Astrocyte of the cerebellum (primary cell): ENCODE measurements at places on chromosomes 3 and 15.
A peak's percentile ranks its signal among the peaks of the same experiment; 100 is the strongest.

GRCh38 chr15:82698711-82699345, 10.8 kb downstream of the AP3B2 start:
- no peak for DNase-seq

GRCh38 chr3:55968331-55968730, 481.2 kb upstream of the WNT5A start:
- peak; percentile 55 for DNase-seq

GRCh38 chr3:12933901-12934300, 92.5 kb upstream of the RPL32 start:
- no peak for DNase-seq

- no peak for DNase-seq
Measured at GRCh38 chr3:118900737-118901525, 133.7 kb downstream of the IGSF11 start.

DNA sequence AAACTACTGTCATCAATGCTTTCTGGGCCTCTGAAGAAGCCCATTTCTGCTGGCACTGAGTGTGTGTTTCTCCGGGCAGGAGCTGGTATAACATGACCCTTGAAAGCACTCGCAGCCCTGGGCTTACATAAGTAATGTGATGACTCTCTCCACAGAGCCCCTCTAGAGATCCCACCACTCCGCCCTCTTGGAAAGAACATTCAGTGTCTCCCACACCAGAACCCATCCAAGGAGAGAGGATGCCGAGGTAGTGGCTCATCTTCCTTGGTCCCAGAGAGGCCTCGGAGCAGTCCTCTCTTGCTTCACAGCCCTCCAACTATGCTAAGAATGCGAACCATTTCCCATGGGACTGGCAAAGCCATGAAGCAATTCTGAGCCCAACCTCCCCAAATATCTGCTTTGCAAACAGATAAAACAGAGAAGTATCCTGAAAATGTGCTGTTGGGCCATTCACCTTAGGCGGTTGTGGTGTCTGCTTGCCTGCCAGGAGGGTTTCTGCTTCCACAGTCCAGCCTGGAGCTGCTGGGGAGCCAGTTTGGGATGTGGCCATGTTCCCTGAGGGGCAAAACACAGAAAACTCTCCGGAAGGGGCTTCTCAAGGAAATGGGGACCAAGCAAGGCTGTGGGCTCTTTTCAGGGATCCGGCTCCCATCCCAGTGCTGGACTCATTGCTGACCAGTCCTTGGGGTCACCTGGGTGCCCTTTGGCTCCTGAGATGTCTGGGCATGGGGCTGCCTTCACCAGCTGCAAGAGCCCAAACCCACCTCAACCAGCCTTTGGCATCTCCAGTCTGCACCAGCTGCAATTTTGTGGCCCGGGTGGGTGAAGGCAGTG, 47.3 kb downstream of the AMOTL2 start:
- DNase-seq: peak; percentile 94

- peak; percentile 40 for DNase-seq
Measured at GRCh38 chr3:100213891-100214573, 46.8 kb upstream of the TBC1D23 start.

GRCh38 chr3:168051531-168052471, 43.9 kb downstream of the GOLIM4 start:
- no peak for DNase-seq

- DNase-seq: peak; percentile 61
Measured at GRCh38 chr15:87267798-87268197, 988.7 kb downstream of the NTRK3 start.

DNA sequence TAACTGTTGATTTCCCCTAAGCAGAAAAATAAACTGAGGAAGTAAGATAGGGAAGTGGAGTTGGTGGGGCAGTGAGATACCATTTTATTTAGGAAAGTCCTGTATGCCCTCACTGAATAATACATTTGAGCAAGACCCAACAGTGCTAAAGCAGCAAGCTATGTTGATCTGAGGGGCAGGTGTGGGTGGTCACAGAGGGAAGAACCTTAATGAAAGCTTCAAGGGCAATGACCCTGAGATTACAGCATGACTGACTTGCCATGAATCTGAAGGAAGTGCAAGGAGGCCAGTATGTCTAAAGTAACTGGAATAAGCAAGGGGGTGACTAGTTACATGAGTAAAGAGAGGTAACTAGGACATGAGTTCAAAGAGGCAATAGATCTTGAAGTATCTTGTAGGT, 159.5 kb downstream of the CD47 start:
- no peak for DNase-seq

DNA sequence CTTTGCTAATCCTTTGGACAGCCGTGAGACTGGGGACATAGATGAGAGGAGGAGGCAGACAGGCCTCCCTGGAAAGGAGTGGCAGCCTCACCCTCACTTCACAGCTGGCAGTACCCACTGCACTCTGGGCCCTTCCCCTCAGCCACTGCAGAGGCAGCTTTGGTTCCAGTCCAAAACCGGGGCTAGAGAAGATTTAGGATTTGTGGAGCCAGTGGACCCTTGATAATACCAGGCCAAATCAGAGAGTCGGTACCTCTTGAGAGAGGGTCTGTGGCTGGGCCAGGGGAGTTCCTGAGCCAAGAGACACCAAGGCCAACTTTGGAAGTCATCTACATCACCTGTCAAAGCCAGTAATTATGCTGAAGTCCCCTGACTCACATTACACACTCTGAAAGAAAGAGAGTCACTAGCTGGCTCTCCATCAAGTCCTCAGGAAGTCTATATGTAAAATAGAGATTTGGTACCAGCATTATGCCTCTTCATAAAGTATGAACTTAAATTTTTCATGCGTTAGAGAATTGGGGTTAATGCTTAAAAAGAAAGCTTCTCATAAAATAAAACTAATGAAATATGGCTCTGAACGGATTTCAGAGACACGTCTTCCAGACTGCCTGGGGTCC, 244.1 kb upstream of the SEMA6D start:
- no peak for DNase-seq

DNA sequence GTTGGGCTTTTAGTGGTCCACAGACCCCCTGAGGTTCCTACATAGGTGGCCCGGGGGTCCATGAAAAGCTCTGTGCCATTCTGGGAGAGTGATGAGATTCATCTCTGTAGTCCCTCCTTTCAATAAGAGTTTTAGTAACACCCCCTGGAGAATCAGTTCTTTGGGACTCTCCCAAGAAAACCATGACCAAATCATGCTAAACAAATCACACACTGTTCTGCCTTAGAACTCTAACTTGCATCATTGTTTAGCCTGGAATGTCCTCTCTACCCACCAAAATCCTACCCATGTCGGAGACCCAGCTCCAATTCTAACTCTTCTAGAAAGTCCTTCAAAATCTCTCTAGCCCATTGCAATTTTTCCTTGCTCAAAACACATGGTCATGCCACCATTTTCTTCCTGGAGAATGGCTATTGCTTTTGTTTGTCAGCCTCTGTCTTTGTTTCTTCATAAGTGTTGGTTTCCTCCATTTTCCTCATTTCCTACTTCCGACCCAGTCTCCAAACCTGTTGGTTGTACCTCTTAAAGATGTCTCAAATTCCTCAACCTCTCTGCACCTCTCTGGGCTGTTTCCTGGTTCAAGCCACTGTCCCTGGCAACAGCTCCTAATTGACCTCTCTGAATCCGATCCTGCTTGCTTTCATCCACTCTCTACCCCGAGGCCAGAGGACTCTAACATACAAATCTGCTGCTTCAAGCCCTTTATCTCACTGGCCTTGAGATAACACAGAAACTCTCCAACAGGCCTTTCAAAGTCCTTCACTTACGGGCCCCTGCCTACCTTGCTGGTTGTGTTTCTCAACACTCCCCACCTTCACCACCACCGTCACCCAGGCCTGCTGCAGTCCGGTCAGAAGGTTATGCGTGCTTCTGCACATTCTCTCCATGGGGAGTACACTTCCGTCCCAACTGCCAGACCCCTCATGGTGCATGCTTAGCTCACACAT, 23.7 kb downstream of the CYP19A1 start:
- DNase-seq: no peak
